Muscle of leg (tissue), 16 donors: ENCODE measurements at places on chromosomes 5 and 9. TPM values are rescaled to one million over a fixed set of nuclear protein-coding genes. Genes with fewer than 3 reads are reported as not detected.

Gene CRAT
- 34.0 TPM for polyA plus RNA-seq

Gene SLCO6A1
- polyA plus RNA-seq: not detected

Gene SPATA31E1
- polyA plus RNA-seq: not detected

- no peak overlapping the region for H3K27ac ChIP-seq
- H3K4me3 ChIP-seq: no peak overlapping the region
- no peaks in the 10 kb centered on the region for H3K36me3 ChIP-seq
Measured at GRCh38 chr5:86679529-86679928, 61.8 kb downstream of the COX7C start.

- H3K4me1 ChIP-seq: peaks cover 8% of the 10 kb centered on the region
- H3K27ac ChIP-seq: no peak overlapping the region
- no peak overlapping the region for H3K4me3 ChIP-seq
- no peaks in the 10 kb centered on the region for H3K27me3 ChIP-seq
- DNase-seq: no peak
- no peaks in the 10 kb centered on the region for H3K36me3 ChIP-seq
Measured at GRCh38 chr5:93674866-93675459, 66.4 kb downstream of the POU5F2 start.

GRCh38 chr9:99296291-99296951 is 74.3 kb downstream of the SEC61B start:
- peak; percentile 72 for DNase-seq
- H3K4me3 ChIP-seq: peak overlapping the region; percentile 18
- H3K27me3 ChIP-seq: no peaks in the 10 kb centered on the region
- peaks cover 11% of the 10 kb centered on the region for H3K4me1 ChIP-seq
- no peaks in the 10 kb centered on the region for H3K36me3 ChIP-seq

DNA sequence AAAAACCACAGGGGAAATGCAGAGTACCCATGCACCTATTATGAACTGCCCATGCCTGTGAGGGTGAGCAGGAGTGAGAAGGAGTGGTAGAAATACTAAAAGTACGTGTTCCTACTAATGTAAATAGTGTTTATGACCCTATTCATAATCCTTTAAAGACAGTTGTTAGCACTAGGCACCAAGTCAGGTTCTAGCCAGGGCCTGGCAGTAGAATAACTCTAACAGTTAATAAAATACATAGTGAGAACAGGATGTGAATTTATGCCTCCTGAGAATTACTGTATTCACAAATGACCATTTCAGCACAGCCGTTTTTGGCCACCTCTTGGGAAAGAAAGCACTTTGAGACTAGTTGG is 103.2 kb upstream of the TARS1 start:
- H3K27ac ChIP-seq: peak overlapping the region; percentile 13
- peak; percentile 53 for DNase-seq
- H3K4me3 ChIP-seq: no peak overlapping the region
- no peaks in the 10 kb centered on the region for H3K27me3 ChIP-seq

GRCh38 chr9:111965566-111966019 is 69.0 kb downstream of the UGCG start:
- H3K4me3 ChIP-seq: no peak overlapping the region
- no peaks in the 10 kb centered on the region for H3K27me3 ChIP-seq
- no peaks in the 10 kb centered on the region for H3K36me3 ChIP-seq

GRCh38 chr9:13508086-13508485 is 228.6 kb upstream of the MPDZ start:
- H3K36me3 ChIP-seq: no peaks in the 10 kb centered on the region
- H3K4me1 ChIP-seq: peaks cover 10% of the 10 kb centered on the region
- no peak overlapping the region for H3K4me3 ChIP-seq
- no peak for DNase-seq
- no peaks in the 10 kb centered on the region for H3K27me3 ChIP-seq

DNA sequence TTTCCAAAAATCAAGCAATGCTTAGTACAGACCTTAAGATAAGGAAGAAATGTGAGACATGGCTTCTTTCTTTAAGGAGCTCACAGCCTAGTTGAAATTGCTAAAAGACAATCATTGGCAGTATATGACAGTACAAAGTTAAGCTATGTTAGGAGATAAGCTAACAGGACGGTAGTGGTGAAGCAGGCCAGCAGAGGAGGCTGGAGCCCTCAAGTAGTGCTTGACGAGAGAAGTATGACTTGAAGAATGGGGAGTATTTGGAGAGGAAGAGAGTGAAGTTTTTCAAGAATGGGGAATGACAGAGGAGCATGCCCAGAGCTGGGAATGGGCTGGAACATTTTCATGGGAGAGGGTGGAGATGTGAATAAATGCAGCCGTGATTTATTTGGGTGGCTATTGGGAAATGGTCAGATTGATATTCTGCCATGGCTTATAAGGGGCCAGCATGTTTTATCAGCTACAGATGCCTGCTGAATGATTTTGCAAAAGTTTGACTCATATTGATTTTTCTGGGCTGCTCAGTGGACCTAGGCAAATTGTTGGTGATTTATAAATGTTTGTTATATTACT is 43.7 kb downstream of the LURAP1L start:
- peak; percentile 76 for DNase-seq
- peak overlapping the region; percentile 16 for H3K27ac ChIP-seq
- H3K27me3 ChIP-seq: no peaks in the 10 kb centered on the region
- H3K36me3 ChIP-seq: peaks cover 2% of the 10 kb centered on the region
